ENCODE measurements at places on chromosomes 3 and 15.
A peak's percentile ranks its signal among the peaks of the same experiment; 100 is the strongest.

DNA sequence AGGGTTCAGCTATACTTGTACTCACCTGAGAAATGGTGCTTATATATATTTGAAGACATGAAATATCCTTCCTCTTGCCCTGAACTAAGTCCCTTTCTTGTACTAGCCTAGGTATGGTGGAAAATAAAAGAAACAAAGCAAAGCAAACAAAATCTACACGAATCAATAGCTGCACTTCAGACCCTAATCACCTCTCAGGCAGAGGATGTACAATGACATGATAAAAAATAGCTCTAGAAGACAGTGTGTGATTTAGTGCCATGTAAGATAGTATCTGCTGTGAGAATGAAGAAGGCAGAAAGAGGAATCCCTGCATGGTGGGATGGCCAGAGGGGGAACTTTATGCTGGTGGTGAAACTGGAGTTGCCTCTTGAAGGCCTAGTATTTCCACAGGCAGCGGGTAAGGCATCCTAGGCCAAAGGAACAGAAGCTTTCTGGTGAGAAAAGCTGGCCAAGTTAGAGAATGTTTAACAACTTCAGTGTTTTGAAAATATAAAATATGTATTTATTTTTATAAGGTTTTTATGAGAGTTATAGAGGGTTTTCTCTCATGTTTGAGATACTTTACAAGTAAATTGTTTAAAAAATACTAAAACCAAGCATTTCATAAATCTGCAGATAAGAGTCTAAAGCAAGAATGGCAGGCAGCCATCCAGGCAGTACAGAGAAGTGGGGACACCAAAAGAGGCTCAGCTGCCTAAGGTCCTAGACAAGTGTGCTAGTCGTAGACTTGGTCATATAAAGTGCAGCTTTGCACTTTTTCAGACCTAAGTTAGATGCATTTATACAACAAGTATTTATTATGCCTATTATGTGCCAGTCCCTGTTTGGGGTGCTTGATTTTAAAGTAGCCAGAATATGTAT lies 14.9 kb downstream of the LEKR1 start:
- no peak for DNase-seq

GRCh38 chr3:32399030-32399620 lies 7.5 kb downstream of the CMTM7 start:
- DNase-seq = peak; percentile 74

- no peak for DNase-seq
These were observed 935.2 kb downstream of the TBL1XR1 start for GRCh38 chr3:176262071-176262470.

- DNase-seq = no peak
These were observed 33.9 kb downstream of the FSTL1 start for GRCh38 chr3:120416868-120417267.

DNA sequence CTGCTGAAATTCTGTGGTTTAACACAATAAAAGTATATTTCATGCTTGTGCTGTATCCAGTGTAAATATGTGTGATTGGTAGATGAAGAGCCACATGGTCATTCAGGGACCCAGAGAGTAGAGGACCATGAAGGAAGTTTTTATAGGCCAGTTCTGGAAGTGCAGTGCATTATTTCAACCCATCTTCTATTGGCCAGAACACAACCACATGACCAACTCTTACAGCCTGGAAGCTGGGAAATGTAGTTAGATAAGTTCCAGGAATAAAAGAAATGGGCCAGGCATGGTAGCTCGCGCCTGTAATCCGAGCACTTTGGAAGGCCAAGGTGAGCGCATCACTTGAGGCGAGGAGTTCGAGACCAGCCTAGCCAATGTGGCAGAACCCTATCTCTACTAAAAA lies 21.4 kb upstream of the PRTG start:
- no peak for DNase-seq

DNA sequence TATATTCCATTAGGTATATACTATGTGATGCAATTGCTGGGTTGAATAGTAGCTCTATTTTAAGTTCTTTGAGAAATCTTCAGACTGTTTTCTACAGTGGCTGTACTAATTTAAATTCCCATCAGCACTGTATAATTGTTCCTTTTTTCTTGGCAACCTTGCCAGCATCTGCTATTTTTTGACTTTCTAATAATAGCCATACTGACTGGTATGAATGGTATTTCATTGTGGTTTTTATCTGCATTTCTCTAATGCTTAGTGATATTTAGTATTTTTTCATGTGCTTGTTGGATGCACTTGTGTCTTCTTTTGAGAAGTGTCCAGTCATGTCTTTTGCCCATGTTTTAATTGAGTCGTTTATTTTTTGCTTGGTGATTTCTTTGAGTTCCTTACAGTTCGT lies 145.1 kb upstream of the PLSCR5 start:
- DNase-seq = no peak

DNA sequence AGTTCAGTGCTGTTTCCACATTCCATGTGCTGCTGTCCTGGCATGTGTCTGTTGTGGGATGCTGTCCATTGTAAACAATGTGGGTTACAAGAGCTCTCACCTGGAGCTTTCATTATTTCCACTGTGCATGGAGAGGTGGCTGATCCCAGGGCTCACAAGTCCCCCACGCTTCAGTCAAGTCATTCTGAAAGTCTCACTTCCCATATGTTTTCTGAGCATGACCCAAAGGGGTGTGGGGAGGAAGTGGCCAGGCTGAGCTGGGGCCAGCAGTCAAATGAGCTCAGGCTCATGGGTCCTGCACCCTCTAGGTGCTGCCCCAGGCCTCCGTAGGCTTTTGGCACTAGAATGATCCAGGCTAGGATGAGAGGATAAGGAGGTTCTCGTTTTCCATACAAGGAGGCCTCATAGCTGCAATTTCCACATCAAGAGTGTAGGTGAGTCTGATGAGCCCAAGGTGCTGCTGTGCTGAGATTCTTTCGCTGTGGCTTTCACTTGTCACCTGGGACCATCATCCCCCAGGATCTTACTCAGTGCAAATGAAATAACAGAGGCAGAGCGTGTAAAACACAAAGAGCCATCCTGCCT lies 22.0 kb downstream of the STARD5 start:
- DNase-seq = no peak

- DNase-seq = no peak
These were observed 190.4 kb upstream of the BCL6 start for GRCh38 chr3:187935623-187936156.

DNA sequence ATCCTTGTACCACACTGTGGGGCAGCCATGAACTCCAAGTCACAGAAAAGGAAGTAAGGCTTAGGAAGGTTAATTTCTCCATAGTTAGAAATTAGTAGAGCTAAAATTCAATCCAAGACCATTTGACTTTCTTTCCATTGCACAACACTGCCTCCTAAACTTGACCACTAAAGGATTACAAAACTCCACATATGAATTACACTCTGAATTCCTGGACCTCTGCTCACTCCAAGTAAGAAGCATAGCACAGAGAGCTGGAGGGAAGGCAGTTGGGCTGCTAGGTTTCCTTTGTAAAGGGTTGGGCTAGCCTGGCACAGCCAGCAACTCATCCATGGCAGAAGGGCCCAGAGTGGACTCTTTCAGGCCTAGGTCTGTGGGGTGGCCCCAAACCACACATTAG lies 134.4 kb downstream of the MYLK start:
- DNase-seq = no peak

DNA sequence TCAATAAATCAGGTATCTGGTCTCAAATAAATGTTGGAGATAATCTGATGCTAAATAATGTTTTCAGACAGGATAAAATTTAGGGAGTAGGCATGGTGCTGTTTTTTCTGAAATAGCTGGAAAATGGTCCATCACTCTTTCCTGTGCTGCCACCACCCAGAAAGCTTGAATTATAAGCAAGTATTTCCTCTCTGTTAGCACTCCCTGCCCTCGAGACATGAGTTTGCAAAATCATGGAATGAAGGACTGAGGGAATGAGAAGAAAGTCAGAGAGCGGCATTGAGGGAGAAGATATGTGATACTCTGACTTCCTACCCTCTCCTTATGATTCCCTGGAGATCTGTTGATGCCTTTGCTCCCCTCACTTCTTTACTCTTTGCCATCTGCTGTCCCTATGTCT lies 1095.7 kb downstream of the IGSF11 start:
- no peak for DNase-seq

GRCh38 chr3:40827942-40828688 lies 303.4 kb downstream of the ZNF621 start:
- DNase-seq = no peak

- DNase-seq = no peak
These were observed 564.6 kb downstream of the MFSD1 start for GRCh38 chr3:159366476-159366875.

- DNase-seq = no peak
These were observed 11.9 kb upstream of the PLA2G4D start for GRCh38 chr15:42106288-42106687.

DNA sequence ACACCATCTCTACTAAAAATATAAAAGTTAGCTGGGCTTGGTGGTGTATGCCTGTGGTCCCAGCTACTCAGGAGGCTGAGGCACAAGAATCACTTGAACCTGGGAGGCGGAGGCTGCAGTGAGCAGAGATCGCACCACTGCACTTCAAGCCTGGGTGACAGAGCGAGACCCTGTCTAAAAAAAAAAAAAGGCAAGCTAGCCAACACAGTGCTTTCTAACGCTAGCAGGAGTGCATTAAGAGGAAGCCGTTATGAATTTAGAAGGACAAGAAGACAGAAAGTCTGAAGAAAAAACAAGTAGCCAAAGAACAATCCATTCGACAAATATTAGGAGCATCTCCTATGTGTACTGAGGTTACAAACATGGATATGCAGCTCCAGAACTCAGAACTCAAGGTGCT lies 28.6 kb downstream of the BHLHE40 start:
- DNase-seq = no peak

DNA sequence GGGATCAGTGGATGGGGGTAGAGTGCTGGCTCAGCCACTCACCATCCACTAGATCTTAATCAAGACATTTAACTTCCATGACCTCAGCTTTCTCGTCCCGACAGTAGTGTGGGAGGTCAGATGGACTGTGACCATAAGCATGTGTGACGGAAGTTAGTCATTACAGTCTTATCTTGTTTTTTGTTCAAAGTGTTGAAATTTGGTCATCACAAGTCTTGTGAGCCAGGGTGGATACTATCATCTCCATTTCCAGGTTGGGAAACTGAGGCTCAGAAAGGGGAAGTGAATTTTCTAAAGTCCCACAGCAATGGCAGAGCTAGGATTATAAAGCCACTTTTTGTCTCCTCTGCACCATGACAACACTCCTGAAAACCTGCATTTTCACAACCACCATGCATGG lies 32.0 kb upstream of the ITGA11 start:
- no peak for DNase-seq

- DNase-seq = no peak
These were observed 16.7 kb downstream of the KAT2B start for GRCh38 chr3:20056725-20057611.

DNA sequence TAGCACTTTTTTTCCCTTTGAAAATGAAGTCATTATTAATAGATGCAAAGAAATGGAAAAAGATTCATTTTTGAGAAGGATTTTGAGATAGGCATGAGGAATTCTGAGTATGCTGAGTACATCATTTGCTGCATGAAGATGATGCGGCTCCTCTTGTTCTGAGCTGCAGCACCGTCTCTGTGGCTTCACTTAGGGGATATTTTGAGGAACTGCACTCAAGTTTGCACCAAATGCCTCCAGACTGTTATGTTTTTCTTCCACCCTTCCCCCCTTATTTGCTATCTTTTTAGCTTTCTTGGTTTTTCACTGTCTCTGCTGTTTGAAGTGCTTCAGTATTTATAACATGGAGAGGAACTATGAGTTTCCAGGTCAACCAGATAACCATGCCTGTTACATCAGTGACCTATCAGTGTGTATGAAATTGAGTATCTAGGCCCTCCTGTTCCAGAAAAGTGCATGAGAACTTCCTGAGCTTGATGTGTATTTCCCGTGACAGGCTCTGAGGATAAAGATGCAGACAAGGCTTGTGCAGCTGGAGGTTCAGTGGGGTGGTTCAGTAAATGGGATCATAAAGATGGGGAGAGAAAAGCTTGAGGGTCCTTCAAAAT lies 128.7 kb downstream of the PDCD6IP start:
- DNase-seq = no peak

- DNase-seq = no peak
These were observed 277.7 kb downstream of the EDEM1 start for GRCh38 chr3:5465183-5465582.

DNA sequence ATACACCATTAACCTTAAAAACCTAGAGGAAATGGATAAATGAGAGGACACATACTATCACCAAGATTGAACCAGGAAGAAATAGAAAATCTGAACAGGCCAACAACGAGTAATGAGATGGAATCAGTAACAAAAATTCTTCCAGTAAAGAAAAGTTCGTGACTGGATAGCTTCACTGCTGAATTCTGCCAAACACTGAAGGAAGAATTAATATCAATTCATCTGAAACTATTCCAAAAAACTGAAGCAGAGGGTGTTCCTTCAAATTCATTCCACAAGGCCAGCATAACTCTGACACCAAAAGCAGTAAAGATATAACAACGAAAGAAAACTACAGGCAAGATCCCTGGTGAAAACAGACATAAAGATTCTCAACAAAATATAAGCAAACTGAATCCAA lies 195.8 kb upstream of the GPR149 start:
- DNase-seq = no peak

DNA sequence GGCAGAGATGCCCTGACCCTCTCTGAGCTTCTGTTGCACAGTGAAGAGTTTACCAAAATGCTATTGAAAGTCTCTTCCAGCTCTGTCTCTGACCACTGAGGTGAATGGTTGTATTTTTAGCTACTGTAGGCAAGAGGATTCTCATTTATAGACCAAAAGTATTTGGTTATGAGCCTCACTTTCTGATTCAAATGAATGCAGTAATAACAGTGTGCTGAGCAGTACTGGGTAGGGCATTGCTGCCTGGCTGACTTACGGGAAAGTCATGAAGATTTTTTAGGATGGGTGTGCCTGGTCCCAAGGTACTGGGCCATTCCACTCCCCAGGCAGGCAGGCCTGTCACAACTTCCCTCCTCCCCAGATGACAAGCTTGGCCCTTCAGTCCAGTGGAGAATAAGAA lies 15.5 kb downstream of the PLA1A start:
- no peak for DNase-seq

DNA sequence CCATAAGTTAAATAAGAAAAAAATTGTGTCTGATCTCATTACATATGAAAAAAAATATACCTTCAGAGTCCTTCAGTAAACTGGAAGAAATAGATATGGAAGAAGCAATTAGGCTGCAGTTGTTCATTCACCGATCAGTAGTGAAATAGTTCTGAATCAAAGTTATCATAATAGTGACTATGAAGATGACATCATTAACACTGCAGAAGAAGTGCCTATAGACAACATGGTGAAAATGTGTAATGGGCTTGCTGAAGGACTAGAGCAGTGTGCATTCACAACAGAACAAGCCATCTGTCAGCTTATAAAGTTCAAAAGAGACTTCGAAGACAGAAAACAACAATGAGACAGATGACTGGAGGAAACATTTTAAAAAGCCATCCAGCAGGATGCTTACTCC lies 144.5 kb downstream of the NAALADL2 start:
- DNase-seq = no peak
